ENCODE measurements at places on chromosomes 5 and 9.

DNA sequence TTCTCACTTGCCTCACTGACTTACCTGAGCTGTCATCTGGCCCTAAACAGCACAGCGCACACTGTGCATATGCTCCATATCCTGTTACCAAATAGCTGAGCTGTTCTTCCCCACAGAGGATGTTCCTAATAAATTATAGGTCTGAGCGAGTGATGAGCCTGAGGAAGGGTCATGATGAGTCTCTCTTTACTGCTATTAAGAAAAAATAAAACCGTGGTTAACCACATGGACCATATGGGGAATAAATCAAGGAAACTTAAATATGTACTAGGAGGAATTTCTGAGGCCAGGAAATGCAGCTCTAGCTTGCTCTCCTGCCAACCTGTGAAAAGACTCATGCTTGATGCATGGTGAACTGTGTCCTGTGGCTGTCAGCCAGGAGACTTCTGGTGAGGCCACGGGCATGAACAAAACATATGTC, 424.8 kb upstream of the DMAC1 start:
- no peak for DNase-seq

GRCh38 chr9:108786901-108787689, 68.7 kb downstream of the ACTL7B start:
- DNase-seq = no peak

GRCh38 chr5:171475596-171475995, 56.1 kb downstream of the FGF18 start:
- DNase-seq = no peak

- no peak for DNase-seq
These were observed 48.6 kb downstream of the FOXI1 start for GRCh38 chr5:170154297-170154696.

DNA sequence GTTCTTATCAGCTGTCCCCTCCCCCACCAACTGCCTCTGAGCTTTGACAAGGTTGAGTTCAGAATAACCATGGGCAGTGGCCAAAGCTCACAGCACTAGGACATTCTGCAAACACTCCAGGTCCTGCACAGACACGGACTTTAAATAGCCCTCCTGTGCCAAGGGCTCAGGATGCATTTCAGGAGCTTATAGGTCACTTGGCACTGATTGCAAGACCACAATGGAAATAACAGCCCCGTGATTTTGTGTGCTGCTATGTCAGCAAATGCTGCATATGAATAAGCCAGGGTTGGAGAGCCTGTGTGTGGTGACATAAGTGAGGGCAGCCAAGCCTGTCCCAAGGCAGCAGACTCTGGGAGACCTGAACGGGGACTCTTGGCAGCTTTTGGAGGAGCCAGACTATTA, 150.7 kb downstream of the DMRT2 start:
- no peak for DNase-seq

GRCh38 chr9:131033269-131034224, 24.6 kb downstream of the LAMC3 start:
- DNase-seq = no peak

DNA sequence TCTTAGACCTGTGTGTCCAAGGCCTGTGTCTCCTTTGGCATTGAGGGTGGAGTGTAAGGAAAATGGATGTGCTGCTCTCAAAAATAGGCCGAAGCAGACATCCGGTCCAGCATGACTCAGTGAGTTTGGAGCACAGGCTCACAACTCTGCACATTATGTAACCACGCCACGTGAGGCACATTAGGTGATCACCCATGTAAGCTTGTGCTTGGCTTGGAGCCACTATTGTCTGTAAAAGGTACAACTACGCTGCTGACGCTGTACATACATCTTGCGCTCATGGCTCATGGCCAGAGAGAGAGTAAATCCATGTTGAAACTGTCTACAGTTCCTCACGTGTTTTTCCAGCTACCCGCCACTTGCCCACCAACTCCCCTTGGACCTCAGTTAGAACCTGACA, 177.5 kb downstream of the PDE4D start:
- DNase-seq = no peak

- DNase-seq = no peak
These were observed 1.1 kb upstream of the APBA1 start for GRCh38 chr9:69673311-69673640.

GRCh38 chr5:105501315-105501714, 1938.7 kb upstream of the NUDT12 start:
- no peak for DNase-seq

DNA sequence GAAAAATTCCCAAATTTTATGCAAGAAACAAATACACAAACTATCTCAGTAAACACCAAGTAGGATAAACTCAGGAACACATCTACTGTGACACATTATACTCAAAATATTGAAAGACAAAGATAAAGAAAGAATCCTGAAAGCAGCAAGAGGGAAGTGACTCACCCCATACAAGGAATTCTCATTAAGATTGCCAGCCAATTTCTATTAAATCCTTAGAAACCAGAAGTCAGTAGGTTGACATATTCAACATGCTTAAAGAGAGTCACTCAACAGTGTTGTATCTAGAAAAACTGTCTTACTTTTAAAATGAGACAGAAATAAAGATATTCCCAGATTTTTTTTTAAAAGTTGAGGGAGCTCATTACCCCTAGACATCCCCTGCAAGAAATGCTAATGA, 15.5 kb downstream of the SPATA31E1 start:
- DNase-seq = no peak

DNA sequence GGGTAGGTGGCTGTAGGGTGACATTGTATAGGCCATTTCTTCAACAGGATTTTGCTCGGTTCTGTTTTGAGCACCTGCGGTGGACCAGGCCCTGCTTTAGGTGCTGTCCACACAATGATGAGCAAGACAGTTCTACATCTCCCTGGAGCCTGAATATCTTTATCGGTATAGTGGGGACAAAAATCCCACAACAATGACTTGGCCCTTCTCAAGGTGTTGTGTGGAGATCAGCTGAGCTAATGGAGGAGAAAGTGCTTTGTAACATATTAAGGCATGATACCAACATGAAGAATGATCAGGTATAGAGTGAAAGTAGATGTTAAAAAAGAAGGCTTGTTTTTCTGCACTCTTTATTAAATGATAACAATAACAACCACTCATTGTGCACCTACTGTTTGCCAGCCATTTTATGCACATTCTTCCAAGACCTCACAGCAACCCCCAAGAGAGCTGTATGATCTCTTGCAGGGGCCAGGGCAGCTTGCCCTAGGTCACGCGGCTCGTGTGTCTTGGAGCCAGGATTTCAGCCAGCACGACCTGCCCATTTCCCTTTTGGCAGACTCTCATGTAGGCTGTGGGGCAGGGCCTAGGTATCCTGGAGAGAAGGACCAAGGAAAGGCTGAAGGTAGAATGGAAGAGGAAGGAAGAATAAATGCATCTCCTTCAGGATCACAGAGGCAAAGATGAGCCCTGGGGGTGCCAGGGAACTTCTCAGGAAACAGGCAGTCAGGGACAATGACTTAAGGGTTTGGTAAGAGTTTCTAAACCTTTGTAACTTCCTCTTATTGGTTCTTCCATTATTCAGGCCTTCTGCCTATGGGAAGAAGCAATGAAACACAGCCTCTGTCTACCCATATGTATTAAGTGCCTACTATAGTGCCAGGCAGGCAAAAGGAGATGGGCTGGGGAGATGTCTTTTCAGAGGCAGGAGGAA, 50.0 kb upstream of the PPARGC1B start:
- no peak for DNase-seq

GRCh38 chr5:95406426-95407090, 15.4 kb downstream of the FAM81B start:
- no peak for DNase-seq

GRCh38 chr9:38022203-38022895, 46.7 kb downstream of the SHB start:
- DNase-seq = no peak

DNA sequence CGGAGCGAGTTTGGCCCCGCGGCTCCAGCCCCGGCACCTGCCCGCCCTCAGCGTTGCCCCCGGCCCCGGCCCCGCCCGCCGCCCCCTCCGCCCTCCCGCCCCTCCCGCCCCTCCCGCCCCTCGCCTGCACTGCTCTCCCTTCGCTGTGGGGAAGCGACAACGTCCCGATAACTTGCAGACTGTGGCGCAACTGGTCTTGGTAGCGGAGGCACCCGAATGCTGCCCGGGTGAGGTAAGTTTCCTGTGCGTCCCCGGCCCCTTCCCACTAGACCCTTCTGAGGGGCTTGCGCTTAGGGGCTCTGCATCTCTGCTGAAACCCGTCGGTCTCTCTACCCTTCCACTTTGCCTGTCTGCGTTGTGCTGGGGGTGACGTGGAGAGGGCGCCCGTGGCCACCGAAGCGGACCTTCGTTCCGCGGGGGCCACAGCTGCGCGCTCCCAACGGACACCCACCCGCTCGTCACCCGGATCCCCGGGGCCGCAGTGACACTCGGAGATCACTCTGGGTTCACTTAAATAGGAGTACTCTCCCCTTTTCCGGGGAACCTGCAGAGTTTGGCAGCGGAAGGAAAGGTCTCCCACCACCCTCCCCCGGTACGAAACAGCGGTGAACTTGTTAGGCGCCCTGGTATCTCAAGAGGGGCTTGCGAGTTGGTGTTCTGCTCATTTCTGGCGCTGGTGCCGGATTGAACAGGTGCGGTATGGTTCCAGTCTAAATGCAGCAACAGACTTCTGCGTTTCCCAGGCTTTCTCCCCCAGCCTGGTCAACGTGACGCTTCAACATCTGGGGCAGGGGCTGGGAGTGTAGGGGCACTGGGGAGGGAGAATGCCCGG, 707 bp downstream of the PIP5K1B start:
- DNase-seq = peak; percentile 46

- DNase-seq = peak; percentile 67
These were observed at the start of gene TNC for GRCh38 chr9:115117999-115118878. TSS of gene TNC (minus strand) at chr9:115118157. CDS start at chr9:115091018, 27,139 bp downstream.

GRCh38 chr9:14057368-14058324, 256.3 kb downstream of the NFIB start:
- no peak for DNase-seq

- DNase-seq = no peak
These were observed 955 bp upstream of the GALNT12 start for GRCh38 chr9:98806394-98807035.

- no peak for DNase-seq
These were observed 89.7 kb upstream of the EQTN start for GRCh38 chr9:27386571-27387091.

- no peak for DNase-seq
These were observed 15.6 kb upstream of the CLK4 start for GRCh38 chr5:178642351-178642909.

DNA sequence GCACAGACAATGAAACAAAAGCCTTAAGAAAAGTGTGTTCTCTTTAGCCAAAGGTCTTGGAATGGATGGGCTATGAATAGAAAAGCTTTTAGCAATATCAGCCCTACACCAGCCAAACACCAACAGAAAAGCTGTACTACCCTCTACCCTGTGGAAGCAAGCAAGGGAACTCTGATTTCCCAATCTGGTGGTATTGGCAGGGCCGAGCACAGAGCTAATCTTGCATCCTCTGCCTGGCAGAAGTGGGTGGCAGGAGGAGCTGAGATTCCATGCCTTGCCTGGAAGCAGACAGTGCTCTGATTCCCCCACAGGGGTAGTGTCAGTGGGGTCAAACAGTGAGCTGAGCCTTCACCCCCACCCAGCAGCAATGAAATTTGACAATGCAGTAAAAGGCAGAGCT, 29.6 kb upstream of the ZNF782 start:
- no peak for DNase-seq

DNA sequence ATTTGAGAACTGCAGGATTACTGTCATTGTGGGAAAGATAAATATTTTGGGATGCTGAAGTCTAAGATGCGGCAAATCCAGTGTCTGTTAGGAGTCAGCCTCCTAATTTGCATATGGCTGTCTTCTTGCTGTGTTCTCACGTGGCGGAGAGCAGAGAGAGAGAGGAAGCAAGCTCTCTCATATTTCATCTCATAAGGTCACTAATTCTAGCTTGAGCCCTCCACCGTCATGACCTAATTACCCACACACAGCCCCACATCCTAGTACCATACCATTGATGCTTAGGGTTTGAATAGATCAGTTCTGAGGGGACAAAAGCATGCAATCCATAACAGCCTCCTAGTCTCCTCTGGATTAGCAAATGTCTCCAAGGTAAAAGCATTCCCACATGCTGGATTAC, 124.5 kb downstream of the CDH12 start:
- DNase-seq = no peak

DNA sequence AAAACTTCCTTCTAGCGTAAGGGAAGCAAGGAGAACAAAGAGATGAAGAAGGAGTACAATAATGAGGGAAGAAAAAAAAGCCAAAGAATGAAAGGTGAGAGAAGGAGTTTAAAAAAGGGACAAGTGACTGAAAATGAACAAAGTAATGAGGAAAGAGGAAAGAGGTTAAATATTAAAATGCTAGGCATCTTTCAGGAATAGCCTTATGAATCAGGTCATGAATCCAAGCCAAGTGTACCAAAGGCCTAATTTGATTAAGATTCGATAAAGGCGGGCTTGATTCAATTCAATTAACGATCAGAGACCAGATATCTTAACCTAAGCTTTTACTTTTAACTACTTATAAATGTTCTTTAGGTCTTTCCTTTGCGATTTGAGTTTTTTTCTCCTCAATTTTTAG, 141.8 kb upstream of the GNA14 start:
- no peak for DNase-seq

DNA sequence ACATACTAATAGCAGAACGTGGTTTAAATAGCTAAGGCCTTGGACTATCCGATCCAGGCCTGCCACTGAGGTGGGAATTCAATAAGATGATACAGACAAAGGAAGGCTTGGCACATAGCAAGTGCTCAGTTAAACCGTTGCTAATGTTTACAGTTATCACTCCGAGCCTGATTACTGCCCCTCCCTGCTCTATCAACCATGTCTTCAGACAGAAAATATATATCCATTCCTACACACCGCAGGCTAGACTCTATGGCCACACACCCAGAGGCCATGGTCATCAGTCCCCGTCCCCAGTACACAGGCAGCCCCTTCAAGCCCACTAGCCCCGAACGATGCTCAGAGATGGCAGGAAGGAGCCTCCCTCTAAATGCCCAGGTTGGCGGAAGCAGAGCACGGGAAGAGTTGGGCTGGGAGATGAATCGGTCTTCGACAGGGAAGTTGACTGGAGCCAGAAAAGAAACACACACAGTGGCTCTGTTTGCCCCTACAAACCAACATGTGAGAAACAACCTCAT, 49.7 kb upstream of the STXBP1 start:
- DNase-seq = no peak

- no peak for DNase-seq
These were observed 474.8 kb downstream of the CDH10 start for GRCh38 chr5:24170026-24170425.

DNA sequence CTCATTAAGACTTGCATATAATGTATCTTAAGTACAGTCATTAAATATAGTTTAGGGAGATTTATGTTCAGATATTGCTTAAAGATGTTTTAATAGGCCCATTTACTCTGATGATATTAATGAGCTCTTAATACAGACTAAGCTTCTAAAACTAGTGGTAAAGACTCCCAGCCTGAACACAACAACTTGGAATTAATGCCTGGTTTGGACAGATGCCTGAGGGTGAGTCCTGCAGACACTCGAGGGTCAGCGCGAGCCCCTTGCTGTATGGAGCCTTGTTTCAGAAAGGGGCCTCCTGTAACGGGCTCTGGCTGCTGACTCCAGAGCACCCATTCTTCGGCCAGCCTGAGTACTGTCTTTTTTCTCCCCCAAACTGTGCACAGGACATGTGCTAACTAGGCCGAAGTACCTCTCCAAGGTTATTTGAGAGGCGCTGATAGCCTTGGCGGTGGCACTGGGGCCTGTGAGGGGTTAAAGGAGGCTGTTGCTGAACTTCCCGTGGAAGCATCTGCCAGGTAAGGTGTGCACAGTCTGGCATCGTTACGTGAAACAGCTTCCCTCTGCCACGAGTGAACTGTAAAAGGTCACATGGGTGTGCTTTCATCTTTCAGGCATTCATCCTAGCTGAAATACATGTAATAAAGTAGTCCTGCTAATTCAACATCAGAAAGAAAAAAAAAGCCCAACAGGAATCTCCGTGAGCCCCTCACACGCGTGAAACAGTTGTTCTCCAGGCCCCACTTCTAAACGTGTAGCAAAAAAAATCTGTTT, 113.4 kb downstream of the MVB12B start:
- DNase-seq = no peak

All from ureter (tissue), 1 donor.